Stimulated activated CD8-positive, alpha-beta memory T cell treated with anti-CD3 and anti-CD28 coated beads, Interleukin-7, amount 100 ng/mL, for 4 hours (primary cell): ENCODE measurements at places on chromosomes 11 and 22.
A peak's percentile ranks its signal among the peaks of the same experiment; 100 is the strongest.

DNA sequence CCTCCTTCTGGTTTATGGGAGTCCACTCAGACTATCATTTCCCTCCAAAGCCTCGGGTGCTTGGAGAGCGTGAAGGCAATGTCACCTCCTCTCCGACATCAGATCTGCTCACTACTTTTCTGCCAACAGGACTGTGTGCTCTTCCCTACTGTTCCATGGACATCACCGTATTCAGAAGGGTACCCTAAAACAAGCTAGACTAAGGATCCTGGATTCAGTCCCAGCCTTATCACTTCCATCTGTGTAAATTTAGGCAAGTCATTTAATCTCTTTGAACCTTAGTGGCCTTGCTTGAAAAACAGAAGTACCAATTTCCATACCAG, 78.2 kb downstream of the KCNC1 start:
- no peak for DNase-seq

DNA sequence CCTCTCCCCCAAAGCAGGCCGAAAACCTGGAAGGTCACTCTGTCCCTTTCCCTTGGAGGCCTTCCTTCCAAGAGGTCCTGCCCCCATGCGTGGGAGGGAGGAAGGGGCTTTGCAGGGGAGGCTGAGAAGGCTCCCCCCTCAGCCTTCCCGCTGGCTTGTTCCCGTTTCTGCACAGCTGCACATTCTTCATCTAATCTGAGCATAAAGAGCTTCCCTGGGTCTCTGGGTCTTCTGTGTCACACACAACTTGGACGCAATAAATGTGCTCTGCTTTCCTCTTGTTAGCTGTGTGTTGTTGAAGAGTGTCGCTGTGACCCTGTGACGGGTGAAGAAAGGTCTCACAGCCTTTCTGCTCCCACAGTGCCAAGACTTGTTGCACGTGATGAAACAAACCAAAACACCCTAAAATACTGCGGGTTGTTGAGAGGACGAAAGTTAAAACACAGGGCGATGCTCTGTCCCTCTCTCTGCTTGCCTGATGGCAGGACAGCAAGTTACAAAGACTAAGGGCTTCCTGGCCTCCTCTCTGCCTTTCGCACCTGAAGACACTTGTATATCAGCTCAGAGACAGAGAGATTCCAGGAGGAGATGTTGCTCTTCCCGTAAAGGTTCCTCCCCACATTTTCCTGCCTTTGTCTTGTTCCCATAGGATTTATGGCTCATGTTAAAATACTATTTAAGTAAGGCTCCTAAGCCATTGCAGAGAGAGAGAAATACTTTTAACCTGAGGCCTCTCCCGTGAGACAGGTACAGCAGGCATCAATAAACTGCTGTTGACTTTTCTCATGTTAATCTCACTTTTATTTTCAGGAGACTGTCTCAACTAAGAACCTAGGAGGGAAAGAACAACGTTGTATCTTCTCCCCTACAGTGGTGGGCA, 15.4 kb upstream of the IFITM3 start:
- DNase-seq: no peak

- DNase-seq: no peak
Observed at GRCh38 chr11:35619116-35619854, 1.0 kb downstream of the FJX1 start.

- DNase-seq: no peak
Observed at GRCh38 chr22:23555118-23555517, 25.0 kb downstream of the IGLL1 start.

DNA sequence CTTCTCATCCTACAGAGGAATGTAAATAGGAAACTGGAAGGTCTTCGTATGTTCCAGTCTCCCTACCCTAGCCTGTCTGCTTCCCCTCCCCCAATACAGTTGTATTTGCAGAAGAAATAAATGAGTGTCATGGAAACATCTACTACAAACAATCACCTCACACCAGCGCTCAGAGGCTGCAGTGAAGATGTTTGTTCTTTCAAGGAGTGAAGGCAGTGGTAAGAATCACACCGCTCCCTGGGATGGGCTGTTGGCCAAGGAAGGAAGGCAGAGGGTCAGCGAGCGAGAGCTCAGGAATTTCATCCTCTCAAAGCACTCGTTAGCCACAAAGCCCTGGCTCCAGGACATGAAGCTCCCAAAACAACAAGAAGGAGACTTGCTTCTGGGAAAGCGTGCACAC, 1.1 kb upstream of the IGSF9B start:
- no peak for DNase-seq

DNA sequence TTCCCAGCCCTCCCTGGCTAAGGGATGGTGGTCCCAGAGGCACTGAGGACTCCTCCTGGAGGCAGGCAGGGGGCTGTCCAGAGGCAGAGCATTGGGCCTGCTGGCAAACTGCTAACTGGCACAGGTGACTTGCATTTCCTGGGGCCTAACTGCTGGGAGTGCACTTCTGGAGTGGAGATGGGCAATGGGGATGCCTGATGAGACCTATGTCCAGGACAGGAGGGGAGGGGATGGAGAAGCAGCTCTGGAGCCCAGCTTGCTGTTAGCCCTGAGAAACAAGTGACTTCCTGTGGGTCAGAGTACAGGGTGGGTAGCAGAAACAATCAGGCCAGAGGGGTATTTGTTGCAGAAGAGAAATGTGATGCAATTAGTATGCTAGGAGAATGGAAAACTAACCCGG, 253.2 kb downstream of the ST3GAL4 start:
- DNase-seq: no peak

DNA sequence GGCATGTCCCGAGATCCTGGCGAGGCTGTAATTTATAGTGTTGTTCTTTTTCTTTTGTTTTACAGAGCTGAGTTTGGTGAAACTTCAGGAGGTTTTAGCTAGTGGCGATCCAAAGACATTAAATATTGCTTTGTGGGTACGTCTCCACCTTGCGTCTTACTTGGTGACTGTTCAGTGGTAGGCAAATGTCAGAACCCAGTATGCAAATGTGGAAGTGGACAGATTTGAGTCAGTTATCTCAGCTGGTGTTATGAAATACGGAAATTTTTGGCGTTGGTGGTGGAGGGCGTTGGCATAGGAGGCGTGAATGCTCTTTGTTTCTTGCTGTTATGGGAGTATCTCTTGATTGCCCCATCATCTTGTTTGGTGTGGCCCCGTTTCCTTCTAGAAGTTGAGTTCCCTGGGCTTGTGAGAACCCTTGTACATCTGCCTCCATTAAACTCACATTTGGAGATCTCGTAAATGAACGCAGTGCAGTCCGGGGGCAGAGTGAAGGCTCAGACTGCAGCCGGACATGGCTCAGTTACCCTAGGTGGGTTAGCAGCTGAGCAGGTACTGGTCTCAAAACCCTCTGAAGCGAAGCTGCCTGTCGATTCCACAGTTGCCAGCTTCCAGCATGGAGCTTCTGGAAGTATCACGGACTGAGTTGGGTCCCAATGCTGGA, 39.9 kb downstream of the PTPRJ start:
- no peak for DNase-seq

DNA sequence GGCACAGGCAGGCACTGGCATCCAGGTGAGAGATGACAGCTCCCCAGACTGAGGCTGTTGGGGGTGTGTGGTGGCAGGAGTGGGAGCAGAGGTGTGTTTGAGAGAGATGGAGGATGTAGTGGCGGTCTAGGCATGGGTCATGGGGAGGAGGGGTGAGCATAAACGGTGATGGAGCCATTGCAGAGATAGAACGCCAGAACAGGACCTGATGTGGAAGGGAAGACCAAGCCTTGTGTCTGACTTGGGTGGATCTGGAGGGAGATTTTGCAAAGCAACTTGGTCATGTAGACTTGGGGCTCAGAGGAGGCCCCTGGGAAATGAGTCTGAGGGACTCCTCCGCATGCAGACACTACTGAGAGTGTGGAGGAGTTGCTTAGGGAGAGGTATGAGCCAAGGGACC, 50.0 kb upstream of the CLDN5 start:
- no peak for DNase-seq

- no peak for DNase-seq
Observed at GRCh38 chr11:19218786-19219460, 17.1 kb upstream of the CSRP3 start.

DNA sequence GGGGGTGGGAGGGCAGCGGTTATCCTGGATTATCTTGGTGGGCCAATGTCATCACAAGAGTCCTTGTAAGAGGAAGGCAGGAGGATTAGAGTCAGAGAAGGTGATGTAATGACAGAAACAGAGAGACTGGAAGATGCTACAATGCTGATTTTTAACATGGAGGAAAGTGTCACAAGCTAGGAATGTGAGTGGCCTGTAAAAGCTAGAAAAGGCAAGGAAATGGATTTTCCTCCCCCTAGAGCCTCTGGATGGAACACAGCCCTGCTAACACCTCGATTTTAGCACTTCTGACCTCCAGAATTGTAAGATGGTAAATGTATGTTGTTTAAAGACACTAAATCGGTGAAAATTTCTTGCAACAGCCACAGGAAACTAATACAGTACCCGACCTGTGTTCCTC, 109.3 kb downstream of the MN1 start:
- DNase-seq: no peak

DNA sequence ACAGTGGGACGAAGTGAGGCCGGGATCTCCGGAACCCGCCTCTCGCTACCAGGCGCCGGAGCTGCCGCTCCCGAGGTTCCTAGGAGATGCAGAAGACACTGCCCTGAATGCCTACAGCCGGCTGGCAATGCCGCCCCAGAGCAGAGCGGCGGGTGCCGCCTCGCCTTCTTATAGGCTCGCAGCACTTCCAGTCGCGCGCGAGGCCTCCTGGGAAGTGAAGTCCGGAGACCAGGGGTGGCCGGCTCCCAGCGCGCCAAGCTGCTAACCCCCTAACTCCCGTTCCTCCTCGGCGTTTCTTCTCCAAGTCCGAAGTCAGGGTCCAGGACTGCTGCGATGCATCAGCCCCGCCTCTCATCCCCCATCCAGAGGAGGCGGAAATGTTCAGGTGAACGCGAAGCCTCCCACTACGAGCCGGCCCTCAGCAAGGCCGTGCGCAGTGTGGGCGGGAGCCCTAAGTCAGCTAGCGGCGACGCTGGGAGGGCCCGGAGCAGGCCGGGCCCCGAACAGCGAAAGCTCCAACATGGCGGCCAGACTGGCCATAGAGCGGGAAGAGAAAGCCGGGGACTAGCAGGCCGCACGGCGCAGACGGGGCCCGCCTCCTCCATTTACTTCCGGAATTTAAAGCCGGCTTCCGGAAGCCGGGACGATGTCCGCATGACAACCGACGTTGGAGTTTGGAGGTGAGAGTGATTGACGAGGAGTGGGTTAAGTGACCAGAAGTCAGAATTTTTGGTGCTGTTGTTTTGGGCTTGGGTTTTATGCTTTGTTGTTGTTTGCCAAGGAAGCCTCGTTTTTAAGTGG, at the start of the genes CYB561A3 and TMEM138:
Gene CYB561A3 (minus strand): TSS at position 142 of the 801 bp plus-strand sequence. CDS start 5,169 bp downstream, outside the sequence.
Gene TMEM138 (plus strand): TSS at position 634 of the 801 bp plus-strand sequence. CDS start 2,017 bp downstream, outside the sequence.
- peak; percentile 85 for DNase-seq

- no peak for DNase-seq
Observed at GRCh38 chr22:35633520-35633919, 14.7 kb upstream of the APOL6 start.

- DNase-seq: no peak
Observed at GRCh38 chr11:120854988-120855387, 168.9 kb upstream of the TBCEL start.

DNA sequence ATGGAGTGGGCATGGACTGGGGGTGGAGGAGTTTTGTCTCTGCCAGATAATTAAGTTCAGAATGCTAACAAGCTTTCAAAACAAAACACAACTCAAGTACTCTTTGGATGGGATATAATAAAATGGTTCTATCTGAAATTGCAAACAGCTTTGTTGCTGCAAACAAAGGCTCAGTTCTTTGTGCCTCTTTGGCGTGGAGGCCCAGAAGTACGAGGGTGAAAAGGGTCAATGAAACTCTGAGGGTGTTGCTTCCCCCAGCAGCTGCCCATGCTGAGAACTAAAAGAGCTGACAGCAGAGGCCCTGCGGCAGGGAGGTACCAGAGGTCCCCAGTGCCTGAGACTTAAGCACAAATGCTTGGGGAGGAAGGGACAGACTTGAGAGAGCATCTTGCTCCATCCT, 26.5 kb upstream of the IGSF22 start:
- no peak for DNase-seq

DNA sequence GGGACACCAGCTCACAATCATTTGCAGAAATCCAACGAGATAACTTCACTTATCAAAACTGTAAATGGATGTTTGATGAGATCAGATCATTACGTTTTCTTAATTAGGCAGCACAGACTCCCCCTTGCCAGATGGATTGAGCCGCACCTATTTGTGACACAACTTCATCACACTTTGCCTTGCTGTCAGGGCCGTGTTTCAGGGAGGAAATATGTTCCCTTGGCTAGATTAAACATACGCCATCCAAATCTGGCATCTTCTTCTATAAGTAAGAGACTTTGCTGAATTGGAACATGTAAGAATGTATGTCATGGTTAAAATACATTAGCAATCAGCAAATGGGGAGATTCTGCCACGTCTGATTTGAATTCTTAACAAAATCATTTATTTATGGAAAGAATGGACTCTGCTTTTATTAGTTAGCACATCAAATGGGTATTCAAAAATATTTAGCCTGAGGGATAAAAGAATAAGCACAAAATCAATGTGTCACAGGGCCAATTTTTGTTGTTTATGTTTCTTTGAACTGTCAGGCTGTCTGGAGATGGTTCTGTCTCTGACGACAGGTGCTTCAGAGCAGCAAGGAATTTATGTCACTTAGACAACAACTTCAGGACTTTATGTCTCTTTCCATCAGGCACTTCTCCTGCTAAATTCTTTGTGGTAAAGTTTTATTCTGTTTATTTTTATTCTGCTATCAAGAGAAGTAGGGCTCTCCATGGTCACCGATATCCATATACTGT, 326.1 kb upstream of the NCAM1 start:
- DNase-seq: no peak

DNA sequence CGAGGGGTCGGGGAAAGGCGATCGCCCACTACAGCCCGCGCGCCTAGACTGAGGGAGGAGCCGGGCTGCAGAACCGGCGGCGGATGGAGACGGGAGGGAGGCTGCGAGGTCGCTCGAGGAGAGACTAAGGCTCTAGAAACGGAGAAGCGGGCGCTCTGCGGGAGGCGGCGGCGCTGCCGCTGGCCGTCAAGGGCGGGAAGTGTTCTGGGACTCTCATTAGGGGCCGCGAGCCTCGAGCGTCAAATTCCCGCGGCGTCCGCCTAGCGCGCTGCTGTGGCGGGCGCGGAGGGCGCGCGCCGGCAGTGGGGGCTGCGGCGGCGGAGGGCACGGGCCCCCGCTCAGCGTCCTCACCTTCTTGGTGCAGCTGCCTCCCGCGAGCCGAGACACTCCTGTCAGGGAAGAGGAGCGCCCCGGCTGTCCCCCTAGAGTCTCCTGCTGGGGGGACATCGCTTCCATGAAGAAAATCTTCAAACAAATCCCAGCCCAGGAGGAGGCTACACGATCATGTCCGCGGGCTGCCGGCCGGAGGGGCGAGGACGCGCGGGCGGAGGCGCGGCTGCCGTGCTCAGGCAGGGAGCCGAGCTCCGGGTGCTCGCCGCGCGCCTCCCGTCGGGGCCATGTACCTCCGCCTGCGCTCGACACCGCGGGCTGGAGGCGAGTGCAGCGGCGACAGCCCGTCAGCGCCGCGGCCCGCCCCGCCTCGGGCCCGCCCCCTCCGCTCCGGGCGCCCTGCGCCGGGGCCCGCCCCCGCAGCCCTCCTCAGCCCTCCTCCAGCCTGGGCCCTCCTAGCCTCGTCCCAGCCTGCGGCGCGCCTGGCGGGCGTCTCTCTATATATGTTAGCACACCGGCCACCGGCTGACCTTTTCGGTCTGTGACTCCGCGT, at the start of gene ARHGAP20:
Gene ARHGAP20 (minus strand): TSS at position 662 of the 883 bp plus-strand sequence. CDS start 206 bp downstream, at position 456.
- DNase-seq: peak; percentile 46
